Uterus (tissue), 4 donors: ENCODE measurements at places on chromosomes 2 and 18. TPM values are rescaled to one million over a fixed set of nuclear protein-coding genes. Genes with fewer than 3 reads are reported as not detected.

The EVX2 gene
- not detected for total RNA-seq

The REEP1 gene
- total RNA-seq, result 10.6 TPM

The ARHGEF33 gene
- total RNA-seq, result 2.3 TPM

DNA sequence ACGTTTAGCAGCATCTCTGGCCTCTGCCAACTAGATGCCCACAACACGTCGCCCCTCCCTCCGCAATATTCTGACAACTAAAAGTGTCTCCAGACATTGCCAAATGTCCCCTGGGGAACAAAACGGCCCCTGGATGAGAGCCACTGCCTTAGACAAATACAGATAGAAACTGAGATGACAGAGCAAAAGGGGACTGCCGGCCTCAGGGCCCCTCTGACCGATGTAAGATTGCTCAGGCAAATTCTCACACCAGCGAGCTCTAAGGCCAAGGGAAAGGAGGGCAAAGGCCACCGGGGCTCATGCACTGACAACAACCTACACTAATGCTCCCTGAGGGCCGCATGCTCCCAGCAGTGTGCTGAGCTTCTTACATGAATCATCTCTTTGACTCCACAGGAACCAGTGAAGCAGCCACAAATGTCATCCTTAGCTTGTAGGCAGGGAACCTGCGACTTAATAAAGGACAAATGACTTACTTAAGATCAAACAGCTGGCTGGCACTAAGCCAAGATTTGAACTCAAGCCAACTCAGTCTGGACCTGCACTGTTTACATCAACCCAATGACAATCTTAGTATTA, 228.5 kb downstream of the TTC32 start:
- no peak overlapping the region for H3K4me3 ChIP-seq
- H3K27ac ChIP-seq, result no peak overlapping the region
- DNase-seq, result no peak
- H3K4me1 ChIP-seq, result no peaks in the 10 kb centered on the region
- H3K27me3 ChIP-seq, result no peaks in the 10 kb centered on the region

DNA sequence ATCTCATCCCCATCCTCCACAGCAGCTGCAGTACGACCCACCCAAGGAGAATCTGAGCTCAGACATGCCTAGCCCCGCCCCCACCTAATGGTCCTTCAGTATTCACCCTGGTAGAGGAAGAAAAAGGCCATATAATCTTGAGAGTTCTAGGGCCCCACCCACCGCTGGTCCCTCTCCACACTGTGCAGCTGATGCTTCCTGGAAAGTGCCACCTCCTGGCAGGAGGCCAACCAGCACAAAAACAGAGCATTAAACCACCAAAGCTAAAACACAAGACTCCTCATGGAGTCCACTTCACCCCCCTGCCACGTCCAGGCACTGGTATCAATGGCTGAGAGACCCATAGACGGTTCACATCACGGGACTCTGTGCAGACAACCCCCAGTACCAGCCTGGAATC, 40.7 kb downstream of the MC4R start:
- DNase-seq, result no peak
- no peaks in the 10 kb centered on the region for H3K36me3 ChIP-seq
- no peak overlapping the region for H3K27ac ChIP-seq
- H3K4me1 ChIP-seq, result no peaks in the 10 kb centered on the region
- no peak overlapping the region for H3K4me3 ChIP-seq
- no peaks in the 10 kb centered on the region for H3K27me3 ChIP-seq

GRCh38 chr2:219961947-219962498, 334.6 kb downstream of the SLC4A3 start:
- no peaks in the 10 kb centered on the region for H3K27me3 ChIP-seq
- no peaks in the 10 kb centered on the region for H3K36me3 ChIP-seq
- no peaks in the 10 kb centered on the region for H3K4me1 ChIP-seq
- DNase-seq, result no peak
- no peak overlapping the region for H3K4me3 ChIP-seq

DNA sequence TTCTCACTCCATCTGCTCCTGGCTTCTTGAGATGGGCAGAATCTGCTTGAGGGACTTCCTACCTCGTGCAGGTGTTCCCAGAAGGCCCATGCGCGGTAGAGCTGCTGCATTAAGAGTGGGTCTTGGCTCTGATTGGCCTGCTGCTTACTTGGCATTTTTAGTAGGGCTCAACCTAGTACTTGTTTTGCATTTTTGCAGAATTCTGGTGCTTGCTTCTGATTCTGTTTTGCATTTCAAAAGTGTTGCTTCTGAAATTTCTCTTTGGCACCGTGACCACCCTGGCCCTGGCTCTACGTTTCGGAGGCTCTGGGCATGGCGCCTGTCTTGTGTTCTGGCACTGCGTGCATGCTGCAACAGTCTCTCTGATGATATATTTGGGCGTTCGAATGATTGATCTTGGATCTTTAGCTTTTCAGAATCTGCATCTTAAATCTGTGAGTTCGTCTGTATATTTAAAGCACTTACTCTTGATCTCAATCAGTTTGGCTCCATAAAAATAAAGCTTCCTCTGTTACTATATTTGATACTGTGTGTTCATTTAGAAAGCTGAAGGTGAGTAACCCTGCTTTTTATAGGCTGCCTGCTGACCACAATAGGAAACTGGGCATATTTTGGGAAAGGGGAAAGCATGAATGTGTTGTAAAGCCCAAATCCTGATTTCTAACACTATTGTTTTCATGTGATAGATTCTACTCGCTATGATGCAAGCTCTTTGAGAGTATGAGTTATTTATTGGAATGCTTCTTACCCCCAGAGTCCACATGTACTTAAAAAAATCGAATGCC, 22.2 kb downstream of the EFR3B start:
- no peak overlapping the region for H3K4me3 ChIP-seq
- no peaks in the 10 kb centered on the region for H3K4me1 ChIP-seq
- H3K27ac ChIP-seq, result no peak overlapping the region
- DNase-seq, result no peak

- H3K27me3 ChIP-seq, result no peaks in the 10 kb centered on the region
- H3K27ac ChIP-seq, result no peak overlapping the region
- H3K4me1 ChIP-seq, result no peaks in the 10 kb centered on the region
- H3K36me3 ChIP-seq, result no peaks in the 10 kb centered on the region
- H3K4me3 ChIP-seq, result no peak overlapping the region
- no peak for DNase-seq
Observed at GRCh38 chr18:49305688-49306336, 154.6 kb downstream of the DYM start.

- H3K27me3 ChIP-seq, result no peaks in the 10 kb centered on the region
- H3K4me3 ChIP-seq, result no peak overlapping the region
- H3K4me1 ChIP-seq, result no peaks in the 10 kb centered on the region
- no peaks in the 10 kb centered on the region for H3K36me3 ChIP-seq
- H3K27ac ChIP-seq, result no peak overlapping the region
Observed at GRCh38 chr18:51051105-51051712, 21.2 kb downstream of the SMAD4 start.

GRCh38 chr2:207762146-207762545, 7.6 kb downstream of the FZD5 start:
- DNase-seq, result no peak
- H3K4me1 ChIP-seq, result no peaks in the 10 kb centered on the region
- H3K4me3 ChIP-seq, result no peak overlapping the region
- no peaks in the 10 kb centered on the region for H3K36me3 ChIP-seq
- no peaks in the 10 kb centered on the region for H3K27me3 ChIP-seq
- no peak overlapping the region for H3K27ac ChIP-seq
